Stimulated activated CD4-positive, alpha-beta T cell treated with anti-CD3 and anti-CD28 coated beads, Interleukin-2, amount 100 ng/mL, for 24 hours (primary cell): ENCODE measurements at places on chromosomes 13 and 19.

GRCh38 chr19:9014803-9015202 lies 4.6 kb upstream of the MUC16 start:
- DNase-seq = no peak

DNA sequence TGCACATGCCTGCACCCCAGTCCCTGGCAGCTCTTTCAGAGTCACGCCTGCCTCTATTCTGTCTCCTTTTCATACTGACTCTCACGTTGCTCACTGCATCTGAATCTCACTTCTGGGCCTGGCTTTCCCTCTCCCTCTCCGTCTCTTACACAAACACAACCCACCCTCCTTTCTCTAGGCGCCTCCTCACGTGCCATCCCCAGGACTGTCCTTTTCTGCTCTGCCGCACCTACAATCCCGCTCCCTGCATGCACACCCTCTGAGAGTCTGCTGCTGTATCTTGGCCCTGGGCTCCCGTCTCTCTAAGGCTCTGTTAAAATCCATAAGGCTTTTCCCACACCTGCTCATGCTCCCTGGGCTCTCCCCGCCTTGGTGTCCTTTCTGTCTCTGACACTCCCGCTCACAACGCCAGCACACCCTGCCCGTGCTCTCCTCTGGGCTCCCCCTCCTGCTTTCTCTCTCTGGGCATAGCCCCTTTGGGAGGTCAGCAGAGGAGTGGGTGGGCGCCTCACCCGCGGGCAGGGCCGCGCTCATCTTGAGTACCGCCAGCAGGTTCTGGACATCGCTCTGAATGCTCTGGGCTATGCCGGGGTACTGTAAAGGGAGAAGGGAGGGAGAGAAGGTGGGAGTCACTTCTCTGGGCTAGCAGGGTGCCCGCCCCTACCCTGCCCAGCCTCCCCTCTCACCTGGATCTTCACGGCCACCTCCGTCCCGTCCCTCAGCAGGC lies 12.7 kb upstream of the NUMBL start:
- DNase-seq = no peak

GRCh38 chr19:55836340-55836739 lies at the start of gene NLRP4:
TSS of gene NLRP4 (plus strand) at chr19:55836540. CDS start at chr19:55852081, 15,541 bp downstream.
- DNase-seq = no peak

- DNase-seq = no peak
These were observed 28.2 kb upstream of the CYSLTR2 start for GRCh38 chr13:48625413-48626076.

- no peak for DNase-seq
These were observed 553 bp downstream of the NAPA start for GRCh38 chr19:47514151-47514868.

DNA sequence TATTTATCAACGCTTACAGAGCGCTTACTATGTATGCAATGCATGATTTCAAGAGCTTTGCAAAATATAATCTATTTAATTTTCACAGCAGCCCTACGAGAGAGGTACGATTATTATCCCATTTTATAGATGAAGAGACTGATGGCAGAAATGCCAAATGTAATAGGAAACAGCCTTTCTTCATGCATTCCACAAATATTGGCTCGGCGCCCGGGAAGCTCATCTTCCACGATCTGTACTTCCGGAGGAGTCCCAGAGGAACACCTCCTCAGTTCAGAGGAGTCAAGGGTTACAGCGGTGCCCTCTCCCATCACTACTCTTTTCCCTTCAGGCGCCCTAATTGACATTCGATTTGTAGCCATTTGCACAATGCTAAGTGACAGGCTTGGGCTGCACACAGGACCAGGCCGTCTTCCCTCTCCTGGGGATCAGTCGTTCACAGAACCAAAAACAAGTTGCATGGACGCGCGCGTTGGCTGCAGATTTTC lies 1.1 kb upstream of the ARHGAP35 start:
- DNase-seq = no peak

GRCh38 chr19:33771384-33772101 lies 25.1 kb upstream of the KCTD15 start:
- DNase-seq = peak; percentile 80

DNA sequence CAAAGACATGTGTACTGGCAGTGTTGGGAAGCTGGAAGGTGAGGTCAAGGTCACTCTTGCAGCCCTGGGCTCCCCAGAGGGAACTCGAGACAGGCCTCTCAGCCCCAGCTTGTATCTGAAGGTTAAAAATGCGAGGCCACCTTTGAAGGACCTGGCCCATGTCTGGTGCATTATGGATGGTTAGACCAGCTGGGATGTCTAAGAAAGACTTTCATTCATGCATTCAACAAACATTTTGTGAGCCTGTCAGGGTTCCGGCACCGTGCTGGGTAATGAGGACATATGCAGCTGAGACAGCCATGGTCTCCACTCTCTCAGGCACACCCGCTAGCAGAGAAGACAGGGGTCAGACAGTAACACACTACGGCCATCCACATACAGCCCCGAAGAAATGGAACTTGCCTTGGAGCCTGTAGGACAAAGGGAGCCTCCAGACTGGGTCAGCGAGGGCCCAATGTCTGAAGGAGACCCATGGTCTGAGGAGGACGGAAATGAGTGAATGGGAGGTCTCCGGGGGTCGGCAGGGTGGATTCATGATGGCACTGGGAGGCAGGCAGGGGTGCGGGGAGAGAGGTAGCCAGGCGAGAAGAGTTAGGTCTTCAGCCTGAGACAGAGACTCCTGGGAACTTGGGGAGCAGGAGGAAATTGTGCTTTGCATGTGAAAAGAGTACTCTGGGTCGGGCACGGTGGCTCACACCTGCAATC lies 19.0 kb downstream of the VSTM2B start:
- no peak for DNase-seq

DNA sequence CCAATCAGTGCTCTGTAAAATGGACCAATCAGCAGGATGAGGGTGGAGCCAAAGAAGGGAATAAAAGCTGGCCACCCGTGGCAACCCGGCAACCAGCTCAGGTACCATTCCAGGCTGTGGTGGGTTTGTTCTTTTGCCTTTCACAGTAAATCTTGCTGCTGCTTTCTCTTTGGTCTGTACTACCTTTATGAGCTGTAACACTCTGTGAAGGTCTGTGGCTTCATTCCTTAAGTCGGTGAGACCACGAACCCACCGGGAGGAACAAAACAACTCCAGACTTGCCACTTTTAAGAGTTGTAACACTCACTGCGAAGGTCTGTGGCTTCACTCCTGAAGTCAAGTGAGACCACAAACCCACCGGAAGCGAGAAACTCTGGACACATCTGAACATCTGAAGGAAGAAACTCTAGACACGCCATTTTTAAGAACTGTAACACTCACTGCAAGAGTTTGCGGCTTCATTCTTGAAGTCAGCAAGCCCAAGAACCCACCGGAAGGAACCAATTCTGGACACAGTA lies 16.5 kb upstream of the SPACA6 start:
- peak; percentile 20 for DNase-seq
